ENCODE measurements at places on chromosomes 6 and 20. TPM values are rescaled to one million over a fixed set of nuclear protein-coding genes. Genes with fewer than 3 reads are reported as not detected.

SLC32A1 gene
- 0.95 TPM for polyA plus RNA-seq

BANF2 gene
- not detected for polyA plus RNA-seq

- DNase-seq = peak; percentile 13
Measured at GRCh38 chr20:3248167-3248992, 9.4 kb upstream of the SLC4A11 start.

FRMD1 gene
- polyA plus RNA-seq = 0.49 TPM

ARHGAP40 gene
- polyA plus RNA-seq = not detected

GRCh38 chr6:144897441-144897921, 612.3 kb downstream of the UTRN start:
- no peak for DNase-seq

GRCh38 chr6:144316862-144317195, 31.7 kb downstream of the UTRN start:
- DNase-seq = no peak

Data from brain (organoid and tissue), 16 donors.